T-helper 2 cell treated with Interferon-gamma antibody and Interleukin-4, amounts not matched to agents 100 ng/mL and 5 ng/mL, for 36 hours (primary cell): ENCODE measurements at places on chromosomes 12 and 14. TPM values are rescaled to one million over a fixed set of nuclear protein-coding genes. Genes with fewer than 3 reads are reported as not detected.

CLEC2B gene
- 24.0 and 26.6 TPM in 2 replicates for total RNA-seq

VASH1 gene
- 5.8 and 6.4 TPM in 2 replicates for total RNA-seq

SLC25A47 gene
- not detected in 2 replicates for total RNA-seq

CLEC4E gene
- total RNA-seq: not detected in 2 replicates

ARL6IP4 gene
- total RNA-seq: 177 and 184 TPM in 2 replicates

PROX2 gene
- total RNA-seq: not detected in 2 replicates

SLCO1A2 gene
- 0.02 TPM in 1 of 2 replicates, not detected in the other for total RNA-seq

OTOGL gene
- total RNA-seq: not detected in 2 replicates

SCN8A gene
- 0.64 and 0.84 TPM in 2 replicates for total RNA-seq

ACVRL1 gene
- total RNA-seq: not detected in 2 replicates

BDKRB1 gene
- not detected in 2 replicates for total RNA-seq

CIT gene
- 85.6 and 86.3 TPM in 2 replicates for total RNA-seq

ACRBP gene
- 1.5 and 1.7 TPM in 2 replicates for total RNA-seq

EFCAB11 gene
- 6.4 and 6.5 TPM in 2 replicates for total RNA-seq

RD3L gene
- total RNA-seq: not detected in 2 replicates

ENDOU gene
- total RNA-seq: 0.07 TPM in 1 of 2 replicates, not detected in the other

MYO1H gene
- total RNA-seq: not detected in 2 replicates

KLRC2 gene
- total RNA-seq: not detected in 2 replicates

POTEG gene
- total RNA-seq: not detected in 2 replicates

ANKS1B gene
- 0.52 and 0.86 TPM in 2 replicates for total RNA-seq

CLEC1A gene
- total RNA-seq: not detected in 2 replicates

KLRC4 gene
- not detected in 2 replicates for total RNA-seq
